ENCODE measurements at places on chromosomes 12 and 14. TPM values are rescaled to one million over a fixed set of nuclear protein-coding genes. Genes with fewer than 3 reads are reported as not detected.

KLRC2 gene
- not detected for total RNA-seq

SLC7A8 gene
- total RNA-seq, result 3.3 TPM

ADGRD1 gene
- 0.39 TPM for total RNA-seq

KNTC1 gene
- 59.6 TPM for total RNA-seq

IGF1 gene
- total RNA-seq, result not detected

USP44 gene
- 0.78 TPM for total RNA-seq

A2M gene
- total RNA-seq, result 1.2 TPM

PLEKHD1 gene
- total RNA-seq, result not detected

TRHDE gene
- total RNA-seq, result 0.39 TPM

CCDC177 gene
- total RNA-seq, result not detected

PIWIL1 gene
- not detected for total RNA-seq

DPY19L2 gene
- 1.6 TPM for total RNA-seq

COQ5 gene
- 18.0 TPM for total RNA-seq

DIO3 gene
- total RNA-seq, result not detected

CLEC4C gene
- not detected for total RNA-seq

ITGB7 gene
- total RNA-seq, result 1.1 TPM

OVCH1 gene
- 0.98 TPM for total RNA-seq

CEP83 gene
- 24.0 TPM for total RNA-seq

SYNDIG1L gene
- total RNA-seq, result not detected

GLS2 gene
- under 0.01 TPM for total RNA-seq

GOLGA3 gene
- total RNA-seq, result 67.2 TPM

GRIP1 gene
- under 0.01 TPM for total RNA-seq

IRAK3 gene
- total RNA-seq, result 25.0 TPM

NYNRIN gene
- total RNA-seq, result 4.8 TPM

TMEM52B gene
- total RNA-seq, result not detected

ASB2 gene
- total RNA-seq, result not detected

B4GALNT3 gene
- not detected for total RNA-seq

NANOG gene
- not detected for total RNA-seq

RNASE1 gene
- not detected for total RNA-seq

CLEC1A gene
- total RNA-seq, result not detected

NFATC4 gene
- total RNA-seq, result 54.0 TPM

AQP6 gene
- not detected for total RNA-seq

FOXA1 gene
- not detected for total RNA-seq

SDSL gene
- total RNA-seq, result 3.9 TPM

ADAM21 gene
- total RNA-seq, result 0.39 TPM

PTCSC3 gene
- total RNA-seq, result not detected

CLECL1 gene
- not detected for total RNA-seq

KRT3 gene
- total RNA-seq, result not detected

KRT74 gene
- total RNA-seq, result not detected

AQP2 gene
- total RNA-seq, result not detected

SDS gene
- total RNA-seq, result not detected

ACVRL1 gene
- total RNA-seq, result 201 TPM

CCDC196 gene
- total RNA-seq, result not detected

SERPINA9 gene
- total RNA-seq, result not detected

HHIPL1 gene
- 1.8 TPM for total RNA-seq

CCDC38 gene
- not detected for total RNA-seq

ANKS1B gene
- total RNA-seq, result 14.3 TPM

CLEC4A gene
- total RNA-seq, result not detected

CCDC175 gene
- total RNA-seq, result not detected

C14orf132 gene
- total RNA-seq, result 15.8 TPM

RIPK3 gene
- 3.7 TPM for total RNA-seq

CRY1 gene
- total RNA-seq, result 14.5 TPM

PIK3C2G gene
- total RNA-seq, result not detected

SLC25A47 gene
- not detected for total RNA-seq

CSRP2 gene
- total RNA-seq, result 2.5 TPM

PROX2 gene
- total RNA-seq, result not detected

ETV6 gene
- total RNA-seq, result 5.7 TPM

OTX2 gene
- total RNA-seq, result not detected

OR4K14 gene
- not detected for total RNA-seq
